ENCODE measurements at places on chromosomes 7 and 10. TPM values are rescaled to one million over a fixed set of nuclear protein-coding genes. Genes with fewer than 3 reads are reported as not detected.

Gene SPOCK2
- polyA plus RNA-seq, result 57.8 TPM

Gene LAMB4
- 0.40 TPM for polyA plus RNA-seq

Gene SFRP5
- 8.7 TPM for polyA plus RNA-seq

Gene WDR86
- 5.5 TPM for polyA plus RNA-seq

Gene FBXL13
- polyA plus RNA-seq, result 0.64 TPM

Gene CCDC6
- 35.7 TPM for polyA plus RNA-seq

Gene ZNF488
- polyA plus RNA-seq, result 0.03 TPM

Gene BTBD16
- 0.48 TPM for polyA plus RNA-seq

Gene LRRN3
- 21.1 TPM for polyA plus RNA-seq

Gene MMD2
- polyA plus RNA-seq, result 0.03 TPM

Gene ATRNL1
- polyA plus RNA-seq, result 14.9 TPM

Gene RFC2
- polyA plus RNA-seq, result 18.0 TPM

Gene LRMDA
- 132 TPM for polyA plus RNA-seq

Gene UPK3B
- polyA plus RNA-seq, result 0.84 TPM

Gene FAM25C
- not detected for polyA plus RNA-seq

Gene TMEM176A
- polyA plus RNA-seq, result 46.4 TPM

Gene VIPR2
- 0.07 TPM for polyA plus RNA-seq

Gene EGFR
- polyA plus RNA-seq, result 9.6 TPM

Gene HELLS
- 2.8 TPM for polyA plus RNA-seq

Gene STAG3
- 0.77 TPM for polyA plus RNA-seq
